ENCODE measurements at places on chromosomes 5 and 9. TPM values are rescaled to one million over a fixed set of nuclear protein-coding genes. Genes with fewer than 3 reads are reported as not detected.

Gene PCDHGB1
- total RNA-seq: not detected

Gene TRIM36
- 0.15 TPM for total RNA-seq

Gene ARL10
- 0.15 TPM for total RNA-seq

Gene FOXD4L3
- not detected for total RNA-seq

Gene MYMK
- not detected for total RNA-seq

Gene CTXN3
- not detected for total RNA-seq

Gene MEIKIN
- not detected for total RNA-seq

Gene SPINK4
- total RNA-seq: not detected

DNA sequence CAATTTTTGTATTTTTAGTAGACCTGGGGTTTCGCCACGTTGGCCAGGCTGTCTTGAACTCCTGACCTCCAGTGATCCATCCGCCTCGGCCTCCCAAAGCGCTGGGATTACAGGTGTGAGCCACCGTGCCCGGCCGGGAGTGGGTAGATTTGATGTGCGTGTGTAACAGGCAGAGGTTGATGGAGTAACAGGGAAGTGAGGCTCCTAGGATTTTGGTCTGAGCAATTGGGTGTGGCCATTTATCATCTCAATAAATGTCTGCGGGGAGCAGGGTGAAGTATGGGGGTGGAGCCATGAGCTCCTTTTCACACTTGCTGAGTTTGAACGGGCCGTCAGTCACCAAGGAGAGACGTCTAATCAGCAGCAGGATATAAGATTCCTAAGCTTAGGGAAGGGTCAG is 1.2 kb upstream of the REXO4 start:
- no peak for DNase-seq

- no peak for DNase-seq
These were observed 159.9 kb downstream of the MAN2A1 start for GRCh38 chr5:109849478-109850088.

GRCh38 chr9:100377015-100377414 is 24.3 kb upstream of the TEX10 start:
- no peak for DNase-seq

DNA sequence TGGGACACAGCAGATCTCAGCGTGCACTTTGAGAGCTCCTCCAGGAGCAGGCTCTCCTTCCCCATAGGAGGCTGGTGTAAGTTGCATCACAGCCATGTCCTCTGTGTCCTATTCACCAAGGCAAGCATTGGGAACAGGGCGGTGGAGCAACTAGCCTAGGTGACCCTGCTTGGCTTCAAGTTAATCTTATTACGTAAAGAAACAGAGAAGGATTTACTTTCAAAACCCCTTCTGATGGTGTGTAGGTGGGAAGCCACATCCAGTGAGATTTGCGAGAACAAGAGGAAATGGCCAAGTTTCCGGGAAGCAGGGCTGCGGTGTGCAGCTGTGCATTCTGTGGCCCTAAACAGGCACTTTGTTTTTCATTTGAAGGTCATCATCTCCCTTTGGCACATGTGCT is 80.2 kb downstream of the TRIO start:
- no peak for DNase-seq

GRCh38 chr5:142290577-142291299 is 34.1 kb downstream of the SPRY4 start:
- peak; percentile 64 for DNase-seq

DNA sequence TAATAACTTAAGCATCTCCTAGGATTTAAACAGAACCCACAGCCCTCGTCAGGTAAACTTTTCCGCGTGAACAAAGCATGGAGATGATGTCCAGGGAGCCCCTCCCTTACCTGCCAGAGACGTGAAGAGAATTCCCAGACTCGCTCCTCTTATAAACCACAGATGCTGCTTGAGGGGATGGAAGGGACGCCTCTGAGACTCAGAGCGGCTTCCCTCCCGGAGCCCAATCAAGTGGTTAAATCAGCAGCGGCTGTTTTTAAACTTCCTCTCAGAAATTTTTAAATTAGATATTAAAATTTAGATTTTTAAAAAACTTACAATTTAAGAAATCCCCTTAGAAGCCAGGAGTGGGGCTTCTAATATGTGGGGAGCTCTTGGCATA is 71.8 kb downstream of the RAPGEF1 start:
- no peak for DNase-seq

GRCh38 chr9:127667127-127667844 is 39.5 kb upstream of the CFAP157 start:
- no peak for DNase-seq

GRCh38 chr5:81021486-81021885 is 61.3 kb downstream of the RASGRF2 start:
- DNase-seq: no peak

DNA sequence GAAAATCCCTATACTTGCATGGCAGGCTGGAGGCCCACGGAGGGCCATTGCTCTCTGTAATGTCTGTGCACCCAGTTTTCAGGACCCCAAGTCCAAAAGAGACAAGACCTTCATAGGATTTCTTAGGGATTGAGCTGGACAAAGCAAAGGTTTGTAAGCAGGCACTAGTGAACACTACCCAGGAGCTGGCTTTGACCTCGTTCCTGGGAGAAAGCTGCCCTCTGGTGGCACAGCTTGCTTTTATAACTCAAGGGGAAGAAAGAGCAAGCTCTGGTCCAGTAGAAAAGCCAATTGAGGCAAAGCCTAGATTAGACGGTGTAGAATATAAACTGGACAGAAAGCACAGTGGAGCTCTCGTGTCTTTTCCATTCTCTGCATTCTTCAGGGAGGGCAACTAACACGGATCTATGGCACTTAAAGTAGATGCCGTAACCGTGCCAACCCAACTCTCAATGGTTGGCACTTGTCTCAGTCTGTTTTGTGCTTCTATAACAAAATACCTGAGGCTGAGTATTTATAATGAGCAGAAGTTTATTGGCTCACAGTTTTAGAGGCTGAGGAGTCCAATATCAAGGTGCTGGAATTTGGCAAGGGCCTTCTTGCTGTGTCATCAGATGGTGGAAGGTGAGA is 7.9 kb downstream of the GABRP start:
- DNase-seq: peak; percentile 64

- DNase-seq: peak; percentile 39
These were observed at the start of gene BNC2 for GRCh38 chr9:16870596-16871335. Gene BNC2 (minus strand): TSS chr9:16870670. CDS start chr9:16870648, 22 bp downstream.

DNA sequence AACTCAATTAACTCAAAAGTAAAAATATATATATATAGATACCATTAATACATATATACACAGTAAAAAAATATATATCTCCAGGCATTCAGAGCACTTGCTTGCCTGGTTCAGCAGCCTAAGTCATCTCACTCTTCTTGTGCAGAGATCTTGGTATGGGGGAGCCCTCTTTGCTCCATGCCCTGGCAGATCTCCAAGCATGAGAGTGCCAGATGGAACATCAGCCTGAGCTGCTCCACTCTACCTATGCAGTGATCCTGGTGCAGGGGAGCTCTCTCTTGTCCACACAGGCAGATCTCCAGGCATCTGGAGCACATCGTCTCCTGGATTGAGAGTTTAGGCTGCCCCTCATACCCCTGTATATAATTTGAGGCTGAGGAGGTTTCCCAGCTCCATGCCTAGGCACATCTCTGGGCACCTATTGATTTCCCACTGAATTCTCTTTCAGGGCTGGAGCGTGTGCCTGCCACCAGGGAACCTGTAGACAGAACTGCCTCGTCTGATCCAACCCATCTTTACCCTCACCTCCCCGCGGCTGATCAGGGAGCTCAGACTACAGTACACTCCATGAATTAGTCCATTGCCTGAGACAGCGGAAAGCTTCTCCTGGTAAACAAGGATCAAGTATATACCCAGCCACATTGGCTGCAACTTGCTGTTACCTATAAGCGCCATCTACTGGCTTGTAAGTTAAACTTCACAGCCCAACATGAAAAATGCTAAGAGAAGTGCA is 342.4 kb upstream of the GRIA1 start:
- DNase-seq: peak; percentile 49

DNA sequence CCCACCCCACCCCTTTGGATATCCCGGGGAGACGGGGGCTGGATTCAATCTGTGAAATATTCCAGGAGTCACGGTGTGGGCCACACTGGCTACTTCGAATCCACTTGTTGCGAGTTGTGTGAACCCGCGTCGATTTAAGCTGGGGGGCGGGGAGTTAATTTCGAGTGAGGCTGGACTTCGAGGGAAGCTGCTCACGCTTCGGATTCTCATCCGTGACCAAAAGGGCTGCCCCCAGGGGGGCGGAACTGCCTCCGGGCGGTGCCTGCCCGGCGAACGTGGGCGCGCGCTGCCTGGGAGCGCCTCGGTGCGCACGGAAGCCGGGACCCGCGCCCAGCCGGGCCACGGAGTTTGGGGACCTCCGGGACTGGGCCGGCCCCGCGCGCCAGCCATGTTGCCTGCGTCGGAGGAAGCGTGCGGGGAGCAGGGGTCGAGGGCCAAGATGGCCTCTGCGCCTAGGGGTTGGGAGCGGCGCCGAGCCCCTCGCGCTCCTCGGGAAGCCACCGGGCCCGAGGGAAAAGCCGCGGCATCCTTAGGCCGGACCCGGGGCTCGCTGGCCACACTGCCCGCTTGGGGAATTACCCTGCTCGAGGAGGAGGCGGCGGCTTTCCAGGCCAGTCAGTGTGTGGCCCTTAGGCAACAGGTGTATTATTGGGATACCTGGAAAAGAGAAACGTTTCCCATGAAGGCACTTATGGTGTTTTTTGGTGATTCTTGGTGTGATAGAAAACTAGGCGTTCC is 975 bp downstream of the OCLN start:
- peak; percentile 41 for DNase-seq

- DNase-seq: peak; percentile 31
These were observed 50.1 kb upstream of the ANKRD33B start for GRCh38 chr5:10513501-10514442.

DNA sequence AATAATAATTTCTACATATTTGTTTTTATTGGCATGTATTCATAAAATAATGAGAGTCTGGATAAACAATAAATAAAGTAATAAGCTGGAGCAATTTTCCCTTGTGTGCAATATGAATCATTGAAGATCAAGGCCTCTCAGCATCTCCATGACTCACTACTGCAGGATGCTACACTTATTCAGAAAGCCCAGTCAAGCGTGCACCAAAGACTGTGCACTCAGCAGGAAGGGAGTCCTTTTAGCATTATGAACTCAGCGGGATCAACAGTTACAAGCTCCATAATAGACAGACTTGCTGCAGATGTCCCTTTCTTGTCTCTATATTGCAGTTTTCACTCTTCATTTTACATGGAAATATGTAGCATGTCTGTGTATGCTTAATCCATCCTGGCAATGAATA is 485.3 kb downstream of the CDH9 start:
- peak; percentile 91 for DNase-seq

- no peak for DNase-seq
These were observed 22.6 kb downstream of the OTULIN start for GRCh38 chr5:14687023-14687665.

DNA sequence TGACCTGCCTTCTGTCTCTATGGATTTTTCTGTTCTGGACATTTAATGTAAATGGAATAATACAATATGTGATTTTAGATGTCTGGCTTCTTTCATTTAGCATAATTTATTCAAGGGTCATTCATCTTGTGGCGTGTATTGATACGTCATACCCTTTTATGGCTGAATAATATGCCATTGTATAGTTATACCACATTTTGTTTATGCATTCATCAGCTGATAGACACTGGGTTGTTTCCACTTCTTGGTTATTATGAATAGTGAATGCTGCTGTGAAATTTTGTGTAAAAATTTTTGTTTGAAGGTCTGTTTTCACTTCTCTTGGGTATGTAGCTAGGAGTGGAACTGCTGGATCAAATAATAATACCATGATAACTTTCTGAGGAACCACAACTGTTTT is 298.9 kb downstream of the CCDC171 start:
- no peak for DNase-seq

DNA sequence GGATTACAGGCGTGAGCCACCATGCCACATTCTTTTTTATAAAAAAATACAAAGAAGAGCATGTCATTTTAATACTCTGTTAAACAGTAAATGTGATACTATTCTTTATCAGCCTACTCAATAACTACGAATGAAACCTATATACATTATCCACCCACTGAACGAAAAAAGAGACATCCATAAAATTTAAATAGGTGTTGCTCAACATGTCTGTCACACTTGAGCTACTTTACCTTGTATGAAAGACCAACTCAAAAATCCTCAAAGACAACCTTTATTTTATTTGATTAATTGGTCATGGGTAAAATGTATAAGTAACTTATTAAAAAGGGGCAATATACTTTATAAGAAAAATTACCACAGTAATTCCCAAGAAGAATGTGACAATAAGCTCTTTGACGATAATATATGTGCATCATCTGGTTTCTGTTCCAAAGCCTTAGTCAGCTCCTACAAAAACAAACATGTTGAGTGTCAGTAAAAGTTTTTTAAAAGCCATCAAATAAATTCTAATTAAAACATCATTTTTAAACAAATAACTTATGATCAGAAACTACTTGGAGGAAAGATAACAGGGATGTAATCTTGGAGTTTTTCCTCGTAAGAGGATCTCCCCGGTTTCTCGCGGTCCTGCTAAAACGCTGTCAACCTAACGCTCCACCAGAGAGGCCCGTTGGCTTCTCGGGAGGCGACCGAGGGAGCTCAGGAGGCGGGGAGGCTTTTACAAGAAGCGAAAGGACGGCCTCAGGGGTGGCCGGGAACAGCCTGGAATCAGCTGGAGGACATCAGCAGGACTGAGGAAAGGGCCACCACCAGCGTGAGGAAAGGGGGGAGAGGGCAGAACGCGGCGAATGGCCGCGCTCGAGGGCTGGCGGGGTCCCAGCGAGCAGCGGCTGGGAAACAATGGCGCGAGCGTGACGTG is 13.5 kb upstream of the ANKRD18B start:
- DNase-seq: peak; percentile 58

DNA sequence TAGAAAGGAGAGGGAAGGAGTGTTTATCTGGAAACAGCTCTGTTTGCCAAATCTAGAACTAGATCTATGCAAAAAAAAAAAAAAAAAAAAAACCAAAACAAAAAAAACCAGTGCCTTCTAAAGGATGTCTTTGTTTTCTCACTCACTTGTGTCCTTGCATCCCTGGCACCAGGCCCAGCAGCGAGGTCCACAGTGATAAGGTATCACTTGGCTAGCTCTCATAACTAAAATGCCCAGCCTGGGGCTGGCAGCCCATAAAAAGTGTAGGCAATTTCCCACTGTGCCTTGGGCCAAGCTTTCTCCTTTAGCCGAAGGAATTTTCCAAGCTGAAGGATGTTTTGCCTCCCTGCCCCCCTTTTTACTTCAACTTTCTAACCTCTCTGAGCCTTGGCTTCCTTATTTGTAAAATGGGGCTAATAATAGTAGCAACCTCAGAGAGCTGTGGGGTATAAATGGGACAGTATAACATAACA is 20.8 kb downstream of the RGS3 start:
- DNase-seq: no peak

GRCh38 chr9:6444128-6444527 is 31.1 kb downstream of the UHRF2 start:
- DNase-seq: no peak

DNA sequence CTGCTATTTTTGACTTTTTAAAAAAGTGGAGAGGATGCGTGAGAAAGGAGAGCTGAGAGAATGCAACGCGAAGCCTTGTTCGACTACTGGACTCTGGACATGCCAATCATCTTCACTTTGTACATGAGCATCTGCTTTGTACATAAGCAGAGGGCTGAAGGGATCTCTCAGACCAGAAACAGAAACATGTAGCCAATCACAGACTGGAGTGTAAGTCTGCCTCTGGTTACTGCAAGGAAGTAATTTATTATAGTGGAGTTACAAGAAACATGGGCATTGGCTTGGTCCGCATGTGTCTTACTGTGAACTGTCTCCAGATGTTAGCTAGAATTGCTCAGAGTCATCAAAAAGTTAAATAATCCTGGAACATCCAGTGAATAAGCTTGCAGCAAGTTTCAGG is 190.0 kb upstream of the GRAMD2B start:
- DNase-seq: no peak

- no peak for DNase-seq
These were observed 39.6 kb upstream of the ANKRD55 start for GRCh38 chr5:56272765-56273164.

- no peak for DNase-seq
These were observed 1.7 kb upstream of the IRX1 start for GRCh38 chr5:3593771-3594509.

All from PC-3 (cell line).